ENCODE measurements at places on chromosomes 3 and 15. TPM values are rescaled to one million over a fixed set of nuclear protein-coding genes. Genes with fewer than 3 reads are reported as not detected.

DNA sequence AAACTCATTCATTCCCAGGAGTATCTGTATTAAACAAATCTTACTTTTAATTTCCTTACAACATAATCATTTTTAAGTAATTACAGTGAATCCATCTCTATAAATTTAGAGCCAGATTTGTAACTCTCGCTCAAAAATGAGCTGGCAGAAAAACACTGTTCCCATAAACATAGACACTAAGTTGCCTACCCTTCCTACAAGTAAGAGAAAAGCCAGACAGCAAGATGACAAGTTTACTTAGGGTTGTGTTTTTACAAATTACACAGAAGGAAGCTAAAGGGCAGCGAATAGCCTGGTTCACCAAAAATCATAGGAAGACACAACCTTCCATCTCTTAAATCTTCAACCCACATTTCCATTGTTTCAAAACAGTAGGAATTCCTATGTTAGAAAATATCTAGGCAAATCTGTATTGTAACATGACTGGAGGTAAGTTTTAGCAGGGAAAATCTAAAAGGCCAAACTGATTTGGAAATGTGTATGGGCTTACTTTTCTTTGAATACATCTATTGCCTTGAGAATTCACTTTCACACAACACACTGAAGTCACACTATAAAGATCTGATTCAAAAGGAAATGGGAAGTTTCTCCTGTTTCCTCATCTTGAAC, 21.7 kb downstream of the HERC1 start:
- DNase-seq, result no peak
- no peak overlapping the region for H3K4me3 ChIP-seq

GRCh38 chr15:33473005-33473404, 162.2 kb downstream of the RYR3 start:
- H3K36me3 ChIP-seq, result no peaks in the 10 kb centered on the region
- H3K4me3 ChIP-seq, result no peak overlapping the region
- peaks cover 17% of the 10 kb centered on the region for H3K4me1 ChIP-seq
- H3K27me3 ChIP-seq, result no peaks in the 10 kb centered on the region
- H3K27ac ChIP-seq, result peak overlapping the region; percentile 44

- H3K27me3 ChIP-seq, result no peaks in the 10 kb centered on the region
- no peaks in the 10 kb centered on the region for H3K4me1 ChIP-seq
- H3K4me3 ChIP-seq, result no peak overlapping the region
- H3K27ac ChIP-seq, result peak overlapping the region; percentile 44
- no peaks in the 10 kb centered on the region for H3K36me3 ChIP-seq
These were observed 226.6 kb upstream of the TLE3 start for GRCh38 chr15:70324001-70324974.

DNA sequence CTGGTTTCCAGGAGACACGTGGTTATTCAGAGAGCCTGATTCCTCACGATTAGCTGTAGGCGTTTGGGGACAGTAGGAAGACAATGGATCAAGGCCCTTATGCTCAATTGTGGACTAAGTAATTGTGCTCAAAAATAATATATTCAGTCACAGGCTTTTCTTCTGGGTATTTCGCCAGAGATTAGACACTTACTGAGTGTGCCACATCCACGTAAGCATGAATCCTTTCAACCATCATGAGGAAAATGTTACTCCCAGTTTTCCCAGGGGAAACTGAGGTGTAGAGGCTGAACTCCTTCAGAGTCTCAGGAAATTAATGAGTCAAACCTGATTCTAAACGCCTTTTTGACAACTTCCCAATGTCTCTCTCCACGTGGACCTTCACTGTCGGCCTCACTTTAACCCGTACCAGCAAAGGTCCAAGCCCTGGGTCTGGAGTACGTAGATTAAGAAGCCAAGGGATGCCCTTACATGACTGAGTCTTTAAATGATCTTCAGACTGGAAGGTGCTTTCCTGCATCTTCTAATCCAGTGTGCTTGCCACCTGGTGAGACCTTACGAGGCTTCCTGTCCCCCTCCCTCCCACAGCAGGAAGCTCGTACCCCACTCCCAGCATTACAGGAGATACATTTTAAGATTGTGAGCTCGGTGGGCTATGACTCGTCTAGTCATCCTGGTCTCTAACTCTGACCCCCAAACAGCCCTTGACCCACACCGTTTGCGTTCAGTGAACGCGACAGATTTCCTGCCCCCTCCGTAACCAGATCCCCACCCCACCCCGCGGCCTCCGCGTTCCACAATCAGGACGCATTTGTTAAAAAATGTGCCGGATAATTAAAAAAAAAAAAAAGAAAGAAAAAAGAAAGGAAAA, 1.7 kb downstream of the PKM start:
- H3K27ac ChIP-seq, result peak overlapping the region; percentile 97
- H3K4me1 ChIP-seq, result peaks cover 46% of the 10 kb centered on the region
- no peaks in the 10 kb centered on the region for H3K27me3 ChIP-seq

DNA sequence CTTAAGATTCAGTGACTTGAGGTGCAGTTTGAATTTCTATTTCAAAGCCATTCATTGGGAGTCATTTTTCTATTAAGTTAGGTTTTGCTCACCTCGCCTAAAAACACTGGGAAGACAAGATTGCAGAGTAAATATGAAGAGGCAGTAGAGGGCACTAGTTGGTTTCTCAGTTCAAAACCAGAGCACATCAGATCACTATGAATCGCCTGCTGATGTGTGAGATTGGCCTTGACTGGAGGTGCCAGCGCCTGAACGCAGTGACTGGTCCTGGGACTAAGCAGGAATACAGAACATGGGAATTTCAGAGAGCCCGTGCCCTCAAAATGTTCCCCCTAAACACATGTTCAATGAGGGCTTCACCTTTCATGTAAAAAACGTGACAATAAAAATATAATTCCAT, 229.0 kb downstream of the ITPR1 start:
- H3K4me1 ChIP-seq, result peaks cover 51% of the 10 kb centered on the region
- no peaks in the 10 kb centered on the region for H3K36me3 ChIP-seq
- peak overlapping the region; percentile 38 for H3K27ac ChIP-seq
- H3K27me3 ChIP-seq, result no peaks in the 10 kb centered on the region
- no peak overlapping the region for H3K4me3 ChIP-seq

DNA sequence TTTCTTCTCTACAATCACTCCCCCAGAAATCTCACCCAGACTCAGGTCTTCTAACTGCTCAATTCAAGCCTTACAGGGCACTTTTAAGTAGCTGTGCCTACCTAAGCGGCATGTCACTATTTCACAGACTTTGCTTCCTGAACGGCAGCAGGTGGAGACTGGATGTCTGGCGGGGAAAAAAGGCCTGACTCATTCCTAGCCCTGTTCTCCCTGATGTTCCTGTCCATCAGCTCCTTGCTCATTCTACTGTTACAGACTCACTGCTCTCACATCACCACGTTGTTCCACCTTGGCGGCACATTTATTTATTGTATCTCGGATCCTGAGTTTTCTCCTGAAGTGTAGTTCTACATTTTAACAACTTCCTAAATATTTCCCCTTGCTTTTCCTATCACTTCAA, 52.6 kb upstream of the ATP11B start:
- DNase-seq, result peak; percentile 81
- no peaks in the 10 kb centered on the region for H3K27me3 ChIP-seq

CCDC9B gene
- total RNA-seq, result 14.8 TPM

GRCh38 chr3:184359610-184360009, 1.8 kb downstream of the CLCN2 start:
- no peak for DNase-seq
- no peak overlapping the region for H3K27ac ChIP-seq
- H3K27me3 ChIP-seq, result no peaks in the 10 kb centered on the region

DNA sequence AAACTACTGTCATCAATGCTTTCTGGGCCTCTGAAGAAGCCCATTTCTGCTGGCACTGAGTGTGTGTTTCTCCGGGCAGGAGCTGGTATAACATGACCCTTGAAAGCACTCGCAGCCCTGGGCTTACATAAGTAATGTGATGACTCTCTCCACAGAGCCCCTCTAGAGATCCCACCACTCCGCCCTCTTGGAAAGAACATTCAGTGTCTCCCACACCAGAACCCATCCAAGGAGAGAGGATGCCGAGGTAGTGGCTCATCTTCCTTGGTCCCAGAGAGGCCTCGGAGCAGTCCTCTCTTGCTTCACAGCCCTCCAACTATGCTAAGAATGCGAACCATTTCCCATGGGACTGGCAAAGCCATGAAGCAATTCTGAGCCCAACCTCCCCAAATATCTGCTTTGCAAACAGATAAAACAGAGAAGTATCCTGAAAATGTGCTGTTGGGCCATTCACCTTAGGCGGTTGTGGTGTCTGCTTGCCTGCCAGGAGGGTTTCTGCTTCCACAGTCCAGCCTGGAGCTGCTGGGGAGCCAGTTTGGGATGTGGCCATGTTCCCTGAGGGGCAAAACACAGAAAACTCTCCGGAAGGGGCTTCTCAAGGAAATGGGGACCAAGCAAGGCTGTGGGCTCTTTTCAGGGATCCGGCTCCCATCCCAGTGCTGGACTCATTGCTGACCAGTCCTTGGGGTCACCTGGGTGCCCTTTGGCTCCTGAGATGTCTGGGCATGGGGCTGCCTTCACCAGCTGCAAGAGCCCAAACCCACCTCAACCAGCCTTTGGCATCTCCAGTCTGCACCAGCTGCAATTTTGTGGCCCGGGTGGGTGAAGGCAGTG, 47.3 kb downstream of the AMOTL2 start:
- H3K36me3 ChIP-seq, result no peaks in the 10 kb centered on the region
- H3K27ac ChIP-seq, result peak overlapping the region; percentile 51
- H3K4me1 ChIP-seq, result peaks cover 22% of the 10 kb centered on the region
- H3K27me3 ChIP-seq, result no peaks in the 10 kb centered on the region

DNA sequence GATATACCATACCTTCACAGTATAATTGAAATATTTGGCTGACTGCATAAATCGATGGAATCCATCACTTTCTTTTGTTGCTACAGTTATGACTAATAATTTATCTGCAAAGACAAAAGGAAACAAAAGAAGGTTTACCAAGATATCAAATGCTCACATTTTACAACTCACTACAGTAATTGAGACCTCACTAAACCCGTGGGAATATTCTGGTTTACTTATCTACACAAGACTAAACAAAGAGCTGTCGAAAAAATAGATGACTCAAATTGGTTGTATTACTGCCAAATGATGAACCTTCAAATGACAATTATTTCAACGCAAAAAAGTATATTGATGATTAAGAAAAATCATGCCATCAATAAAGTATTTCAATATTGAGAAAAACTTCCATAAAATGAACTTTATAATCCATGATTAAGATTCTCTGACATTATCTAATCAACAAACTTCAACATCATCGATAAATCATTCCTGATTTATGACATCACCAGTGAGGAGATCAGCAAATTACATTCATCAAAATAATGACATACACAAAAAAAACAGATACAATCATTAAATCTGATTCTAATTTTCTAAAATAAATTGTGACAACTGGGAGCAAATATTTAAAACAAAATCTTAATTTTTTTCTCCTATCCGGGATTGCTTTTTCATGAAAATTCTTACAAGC, 36.7 kb downstream of the PLOD2 start:
- no peak for DNase-seq
- no peaks in the 10 kb centered on the region for H3K36me3 ChIP-seq
- H3K27ac ChIP-seq, result no peak overlapping the region
- H3K4me3 ChIP-seq, result no peak overlapping the region
- H3K27me3 ChIP-seq, result no peaks in the 10 kb centered on the region
- no peaks in the 10 kb centered on the region for H3K4me1 ChIP-seq

TRH gene
- not detected for total RNA-seq

SPINK8 gene
- total RNA-seq, result not detected

CP gene
- 3.5 TPM for total RNA-seq

- H3K27ac ChIP-seq, result no peak overlapping the region
- H3K36me3 ChIP-seq, result no peaks in the 10 kb centered on the region
- H3K4me3 ChIP-seq, result no peak overlapping the region
- no peaks in the 10 kb centered on the region for H3K27me3 ChIP-seq
- no peak for DNase-seq
These were observed 41.3 kb upstream of the ROBO2 start for GRCh38 chr3:76998555-76998954.

- no peaks in the 10 kb centered on the region for H3K36me3 ChIP-seq
- peaks cover 30% of the 10 kb centered on the region for H3K27me3 ChIP-seq
- H3K4me1 ChIP-seq, result peaks cover 5% of the 10 kb centered on the region
- H3K27ac ChIP-seq, result no peak overlapping the region
These were observed 40.2 kb downstream of the EPHB3 start for GRCh38 chr3:184601576-184602371.

DNA sequence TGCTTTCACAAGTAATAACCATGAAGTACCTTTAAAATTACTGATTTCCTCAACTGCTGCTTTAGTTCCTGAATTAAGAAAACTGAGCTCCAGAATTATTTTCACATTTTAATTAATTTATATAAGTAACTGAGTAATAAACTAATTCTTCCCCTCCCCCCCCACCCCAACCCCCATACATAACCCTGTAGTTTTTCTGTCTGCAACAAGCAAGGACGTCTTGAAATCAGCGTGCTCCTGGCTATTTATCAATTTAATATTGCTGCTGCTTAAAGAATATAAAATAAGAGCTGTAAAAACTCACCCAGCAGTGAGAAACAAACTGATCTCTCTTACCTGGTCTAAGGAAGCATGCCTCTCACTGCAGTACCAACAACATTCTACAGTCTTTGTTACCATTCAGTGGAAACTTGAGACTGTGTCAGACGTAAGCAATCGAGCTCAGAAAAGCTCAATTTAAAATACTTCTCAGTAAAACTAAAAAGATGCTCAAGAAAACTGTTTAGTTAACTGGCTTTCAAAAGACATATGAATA, 121.0 kb downstream of the TFDP2 start:
- H3K4me1 ChIP-seq, result peaks cover 14% of the 10 kb centered on the region
- H3K27ac ChIP-seq, result peak overlapping the region; percentile 67
- H3K4me3 ChIP-seq, result peak overlapping the region; percentile 43
- H3K36me3 ChIP-seq, result no peaks in the 10 kb centered on the region
- H3K27me3 ChIP-seq, result no peaks in the 10 kb centered on the region
